ENCODE measurements at places on chromosomes 2 and 18.
A peak's percentile ranks its signal among the peaks of the same experiment; 100 is the strongest.

- no peak for DNase-seq
Measured at GRCh38 chr2:16047701-16048100, 107.4 kb downstream of the MYCN start.

GRCh38 chr2:239262484-239263230 lies 138.2 kb downstream of the HDAC4 start:
- no peak for DNase-seq

DNA sequence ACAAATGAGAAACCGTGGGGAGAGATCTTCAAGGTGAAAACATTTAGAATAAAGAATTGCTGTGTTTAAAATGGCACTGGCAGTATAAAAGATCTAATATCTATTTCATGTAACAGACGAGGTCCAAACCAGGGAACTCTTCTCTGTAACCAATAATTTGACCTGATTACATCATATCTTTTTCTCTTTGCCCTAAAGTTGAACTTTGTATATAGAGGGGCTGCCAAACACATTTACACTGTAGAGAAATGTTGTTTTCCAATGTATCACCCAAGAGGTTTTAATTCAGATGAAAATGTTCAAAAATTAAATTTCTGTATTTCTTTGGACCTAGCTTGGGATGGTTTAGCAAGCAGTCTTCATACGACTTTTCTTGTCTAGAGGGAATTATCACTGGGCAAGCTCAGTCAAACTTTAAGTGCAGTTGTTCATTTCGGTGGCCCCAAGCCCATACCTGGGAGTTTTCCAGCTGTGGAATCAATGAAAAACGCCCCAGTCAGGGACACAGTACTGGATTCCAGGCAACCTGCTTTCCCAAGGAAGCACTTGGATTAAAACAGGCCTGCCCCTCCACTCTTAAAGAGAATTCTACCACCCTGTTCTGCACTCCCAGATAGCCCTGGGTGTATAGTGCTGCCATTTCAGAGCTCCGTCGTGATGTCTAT lies 208.5 kb upstream of the FN1 start:
- DNase-seq: no peak

GRCh38 chr2:67290451-67291290 lies 106.5 kb upstream of the ETAA1 start:
- DNase-seq: no peak

DNA sequence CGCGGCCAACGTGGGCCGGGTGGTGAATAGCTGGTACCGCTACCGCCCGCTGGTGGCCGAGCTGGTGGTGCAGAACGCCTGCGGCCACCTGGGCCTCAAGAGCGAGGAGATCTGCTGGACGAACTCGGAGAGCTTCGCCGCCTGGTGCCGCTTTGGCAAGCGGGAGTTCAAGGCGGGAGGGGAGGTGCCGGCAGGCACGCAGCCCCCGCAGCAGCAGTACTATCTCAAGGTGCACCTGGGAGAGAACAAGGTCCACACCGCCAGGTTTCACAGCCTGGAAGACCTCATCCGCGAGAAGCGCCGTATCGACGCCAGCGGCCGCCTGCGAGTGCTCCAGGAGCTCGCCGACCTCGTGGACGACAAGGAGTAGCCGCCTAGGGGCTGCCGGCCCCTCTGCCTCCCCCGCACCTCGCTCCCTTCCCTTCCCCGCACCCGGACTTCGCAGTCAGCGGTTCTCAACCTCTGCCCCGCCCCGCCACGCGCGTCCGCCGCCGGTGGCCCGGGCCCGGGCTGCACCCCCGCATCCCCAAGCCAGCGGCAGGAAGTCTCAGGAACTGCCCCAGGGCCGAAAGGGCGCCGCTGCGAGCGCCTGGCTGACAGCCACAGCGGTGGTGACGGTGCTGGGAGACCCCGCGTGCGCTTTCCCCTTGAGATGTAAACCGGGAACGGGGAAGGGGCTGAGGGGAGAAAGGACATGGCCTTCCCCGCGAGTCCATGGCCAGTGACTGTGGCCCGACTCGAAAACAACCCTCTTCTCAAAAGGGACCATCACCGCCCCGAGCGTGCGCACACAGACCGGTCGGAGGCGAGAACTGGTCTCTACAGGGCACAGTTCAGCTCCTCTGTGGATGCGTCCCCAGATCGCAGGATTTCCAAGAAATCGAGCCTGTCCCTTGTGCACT lies 2.2 kb downstream of the LRATD1 start:
- peak; percentile 83 for DNase-seq

DNA sequence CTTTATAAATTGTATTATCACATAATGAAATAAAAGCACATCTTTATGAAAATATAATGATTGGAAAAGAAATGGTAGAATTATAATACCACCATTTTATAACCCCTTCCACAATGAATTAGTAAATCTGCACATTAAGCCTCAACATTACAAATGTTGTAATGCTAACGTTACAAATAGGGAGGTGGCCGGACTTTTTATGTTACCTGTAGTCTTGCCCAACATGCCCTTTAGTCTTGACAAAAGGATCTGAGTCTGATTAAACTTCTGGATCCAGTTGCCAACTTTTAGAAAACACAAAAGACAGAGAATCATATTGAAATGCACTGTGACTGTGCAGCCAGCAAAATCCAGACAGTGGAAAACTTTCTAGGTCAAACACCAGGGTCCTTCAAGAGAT lies 617.3 kb downstream of the KCNJ3 start:
- DNase-seq: no peak

DNA sequence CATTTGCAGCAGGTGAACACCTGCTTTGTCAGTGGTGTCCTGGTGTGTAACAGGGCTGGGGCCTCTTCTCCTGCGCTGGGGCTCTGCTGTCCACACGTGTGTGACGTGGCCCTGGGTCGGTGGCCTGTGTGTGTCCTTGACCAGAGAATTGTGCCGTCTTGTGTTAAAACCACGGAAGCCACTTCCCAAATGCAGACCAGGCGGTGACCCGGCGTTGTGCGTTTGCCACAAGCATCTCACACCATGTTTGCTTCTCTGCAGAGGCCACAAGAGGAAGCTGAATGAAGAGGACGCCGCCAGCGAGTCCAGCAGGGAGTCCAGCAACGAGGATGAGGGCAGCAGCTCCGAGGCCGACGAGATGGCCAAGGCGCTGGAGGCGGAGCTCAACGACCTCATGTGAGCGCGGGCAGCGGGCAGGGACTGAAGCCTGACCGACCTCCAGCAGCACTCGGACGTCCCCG lies 44.3 kb upstream of the KCNG2 start:
- no peak for DNase-seq

DNA sequence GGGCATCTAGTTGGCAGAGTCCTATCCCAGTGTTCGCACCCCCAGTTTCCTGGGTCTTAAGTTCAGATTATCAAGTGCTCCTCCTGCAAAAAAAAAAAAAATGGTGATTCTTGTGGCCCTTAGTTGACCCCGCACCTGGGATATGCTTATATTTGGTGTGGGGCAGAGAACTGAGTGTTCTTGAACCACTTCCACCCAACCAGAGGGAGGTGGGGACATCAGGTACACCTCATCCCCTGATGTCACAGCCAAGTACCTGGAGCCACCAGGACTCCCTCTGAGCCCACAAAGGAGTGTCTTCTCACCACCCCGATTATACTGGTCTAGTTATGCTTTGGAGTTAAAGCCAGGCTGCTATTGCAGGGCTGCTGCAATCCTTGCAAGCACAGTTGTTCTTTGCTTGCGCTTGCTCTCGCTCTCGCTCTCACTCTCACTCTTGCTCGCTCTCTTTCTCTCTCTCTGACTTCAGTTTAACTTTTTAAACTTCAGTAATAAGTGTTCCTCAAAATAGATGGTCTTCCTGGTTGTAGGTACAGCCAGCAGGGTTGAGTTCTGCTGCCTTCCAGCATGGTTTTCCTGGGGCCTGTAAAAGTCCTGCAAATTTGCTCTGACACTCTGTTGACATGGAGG lies 265.7 kb downstream of the NEDD4L start:
- no peak for DNase-seq

GRCh38 chr2:39141334-39142271 lies 20.8 kb upstream of the SOS1 start:
- no peak for DNase-seq

DNA sequence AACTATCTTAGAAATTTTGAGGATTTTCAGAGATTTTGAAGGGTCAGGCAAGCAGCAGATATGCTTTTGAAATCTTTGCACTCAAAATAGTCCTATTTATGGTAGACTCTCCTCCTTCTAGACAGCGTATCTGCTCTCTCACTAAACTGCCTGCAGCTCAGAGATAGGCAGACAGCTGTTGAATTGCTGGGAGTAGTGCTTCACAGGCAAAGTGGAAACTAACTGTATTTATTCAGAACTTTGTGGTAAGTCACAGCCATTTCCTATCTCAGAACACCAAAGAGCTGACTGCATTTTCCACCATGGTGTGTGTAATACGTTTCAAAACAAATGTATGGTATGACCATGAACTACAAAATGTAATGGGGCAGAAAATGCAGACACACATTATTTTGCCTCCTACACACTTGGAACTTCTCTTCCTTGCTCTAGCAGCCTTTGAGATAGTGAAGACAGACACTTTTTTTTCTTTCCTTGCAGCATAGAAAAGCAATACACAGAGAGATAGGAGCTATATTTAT lies 352.4 kb downstream of the LRP1B start:
- no peak for DNase-seq

GRCh38 chr2:109348671-109349502 lies 219.9 kb downstream of the SH3RF3 start:
- no peak for DNase-seq

GRCh38 chr2:107627164-107627563 lies 199.5 kb upstream of the RGPD4 start:
- DNase-seq: no peak

DNA sequence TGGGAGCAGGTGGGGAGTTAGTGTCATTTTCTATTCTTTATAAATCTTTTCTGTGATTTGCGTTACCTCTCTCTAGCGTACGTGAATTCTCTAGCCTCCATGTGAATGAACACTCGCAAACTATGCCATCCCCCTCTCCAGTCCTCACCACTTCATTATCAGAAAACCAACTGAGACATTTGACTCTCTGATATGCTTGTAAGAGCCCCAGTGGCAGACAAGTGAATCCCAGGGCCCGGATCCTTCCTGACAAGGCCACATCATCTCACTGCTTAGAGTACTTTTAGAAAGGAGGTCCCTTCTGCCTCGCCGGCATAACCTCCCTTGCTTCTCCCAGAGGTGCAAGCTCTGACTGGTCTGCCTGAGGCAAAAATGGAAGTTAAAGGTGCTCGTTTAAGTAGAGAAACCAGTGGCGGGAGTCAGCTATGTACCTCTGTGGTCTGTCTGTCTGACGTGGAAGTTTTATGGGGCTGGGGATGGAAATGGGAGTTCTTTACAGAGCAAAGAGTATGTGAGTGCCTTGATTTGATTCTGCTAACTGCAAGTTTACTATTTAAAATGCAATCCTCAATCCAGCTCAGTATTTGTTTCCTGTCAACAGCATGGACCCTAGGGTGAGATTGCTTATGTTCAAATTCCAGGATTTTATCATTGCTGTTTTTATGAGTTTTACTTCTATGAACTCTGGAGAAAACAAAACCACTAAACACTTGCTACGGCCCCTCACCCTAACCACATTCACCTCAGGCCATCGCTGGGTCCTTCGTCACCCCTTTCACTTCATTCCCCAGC lies 114.9 kb upstream of the MSTN start:
- DNase-seq: no peak

- no peak for DNase-seq
Measured at GRCh38 chr18:47996091-47996541, 65.7 kb upstream of the SMAD2 start.

GRCh38 chr18:79862562-79862961 lies 64.8 kb downstream of the KCNG2 start:
- no peak for DNase-seq

GRCh38 chr2:70087702-70088597 lies 673 bp downstream of the PCBP1 start:
- peak; percentile 63 for DNase-seq

DNA sequence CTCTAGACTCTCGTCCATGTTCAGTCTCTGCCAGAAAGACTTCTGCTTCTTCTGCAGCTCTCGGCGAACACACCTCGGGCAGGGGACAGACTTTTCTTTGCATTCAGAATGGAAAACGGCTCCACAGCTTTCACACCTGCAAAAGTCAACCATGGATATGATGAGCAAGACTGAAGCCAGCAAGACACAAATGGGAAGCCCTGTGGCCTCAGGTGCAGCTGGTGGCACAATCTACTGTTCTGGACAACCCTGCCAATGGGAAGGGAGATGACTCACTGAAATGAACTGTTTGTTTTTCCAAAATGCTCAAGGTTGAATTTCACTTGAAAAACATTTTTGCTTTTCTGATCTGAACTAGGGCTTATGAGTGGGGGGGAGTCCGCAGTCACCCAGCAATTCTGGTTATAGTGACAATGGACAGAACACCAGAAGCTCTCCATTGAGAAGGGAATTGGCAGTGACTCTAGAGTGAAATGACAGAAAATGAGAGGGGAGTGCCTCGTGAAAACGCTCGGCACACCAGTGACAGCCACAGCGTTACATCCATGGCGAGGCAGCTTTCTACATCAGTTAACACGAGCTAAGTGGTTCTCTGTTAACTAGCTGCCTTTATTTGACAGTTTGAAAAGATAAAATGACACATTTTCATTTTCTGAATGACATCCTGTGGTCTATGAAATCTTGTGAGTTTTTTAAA lies 58.8 kb upstream of the FZD5 start:
- no peak for DNase-seq

DNA sequence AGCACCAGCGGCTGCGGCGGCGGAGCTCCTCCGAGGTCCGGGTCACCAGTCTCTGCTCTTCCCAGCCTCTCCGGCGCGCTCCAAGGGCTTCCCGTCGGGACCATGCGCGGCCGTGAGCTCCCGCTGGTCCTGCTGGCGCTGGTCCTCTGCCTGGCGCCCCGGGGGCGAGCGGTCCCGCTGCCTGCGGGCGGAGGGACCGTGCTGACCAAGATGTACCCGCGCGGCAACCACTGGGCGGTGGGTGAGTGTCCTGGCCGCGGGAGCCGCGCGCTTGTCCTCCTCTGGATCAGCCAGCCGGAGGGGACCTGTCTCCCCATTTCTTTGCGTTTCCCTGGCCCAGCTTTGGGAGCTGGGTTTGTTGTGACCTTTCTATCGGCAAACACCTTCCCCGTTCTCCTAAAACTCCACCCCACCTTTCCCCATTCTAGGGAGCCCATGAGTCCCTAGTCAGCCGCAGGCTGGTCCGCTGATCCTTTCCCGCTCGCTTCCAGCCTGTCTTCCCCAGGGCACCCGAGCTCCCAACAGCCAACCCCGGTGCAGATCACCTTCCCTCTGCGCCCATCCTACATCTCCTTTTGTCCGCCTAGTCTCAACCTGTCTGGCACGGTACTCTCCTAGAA lies 316 bp downstream of the GRP start:
- DNase-seq: no peak

- no peak for DNase-seq
Measured at GRCh38 chr2:160010361-160011145, 51.9 kb downstream of the PLA2R1 start.

DNA sequence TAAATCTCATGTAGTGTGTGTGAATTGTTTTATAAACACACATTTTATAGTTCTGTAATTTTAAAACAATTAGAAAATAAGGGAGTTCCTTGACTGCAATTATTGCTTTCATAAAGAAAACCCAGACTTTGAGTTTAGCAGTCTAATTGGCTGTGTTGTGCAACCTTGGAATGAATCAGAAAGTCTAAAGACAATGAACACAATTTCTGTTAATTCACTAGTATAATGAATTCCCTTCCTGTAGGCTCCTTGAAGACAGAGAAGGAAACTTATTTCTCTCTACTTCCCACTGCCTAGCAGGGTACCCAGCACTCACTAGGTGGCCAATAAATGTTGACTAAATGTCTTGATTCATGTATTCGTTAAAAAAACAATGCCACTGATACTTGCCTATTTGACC lies 79.9 kb downstream of the ANTXR1 start:
- no peak for DNase-seq

GRCh38 chr2:128783193-128783671 lies 464.6 kb upstream of the HS6ST1 start:
- no peak for DNase-seq

All from psoas muscle (tissue), 8 donors.